ENCODE measurements at places on chromosomes 4 and X.
A peak's percentile ranks its signal among the peaks of the same experiment; 100 is the strongest.

- DNase-seq, result peak; percentile 31
These were observed at the start of gene SYP for GRCh38 chrX:49199906-49200771. Gene SYP, minus strand, starts transcription at chrX:49200193. Its CDS starts 7 bp downstream, at chrX:49200186.

GRCh38 chr4:24796620-24797019 is 1.2 kb downstream of the SOD3 start:
- DNase-seq, result no peak

- DNase-seq, result no peak
These were observed 44.9 kb downstream of the JADE1 start for GRCh38 chr4:128854433-128854832.

DNA sequence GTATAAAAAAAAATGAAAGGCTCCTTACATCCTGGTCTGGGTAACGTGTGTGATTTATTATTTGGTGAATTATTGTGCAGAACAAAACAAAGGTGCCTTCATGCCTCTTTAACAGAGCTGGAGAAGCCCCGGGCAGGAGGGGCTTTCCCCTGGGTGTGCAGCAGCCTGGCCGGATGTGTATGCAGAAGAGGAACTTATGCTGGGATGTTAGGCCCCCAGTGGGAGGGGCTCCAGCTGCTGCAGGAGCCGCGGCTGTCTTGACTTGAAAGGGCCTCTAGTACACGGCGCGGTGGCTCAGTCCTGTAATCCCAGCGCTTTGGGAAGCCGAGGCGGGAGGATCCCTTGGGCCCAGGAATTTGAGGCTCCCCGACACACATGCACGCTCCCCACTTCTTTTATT is 16.0 kb downstream of the CCNQ start:
- no peak for DNase-seq

DNA sequence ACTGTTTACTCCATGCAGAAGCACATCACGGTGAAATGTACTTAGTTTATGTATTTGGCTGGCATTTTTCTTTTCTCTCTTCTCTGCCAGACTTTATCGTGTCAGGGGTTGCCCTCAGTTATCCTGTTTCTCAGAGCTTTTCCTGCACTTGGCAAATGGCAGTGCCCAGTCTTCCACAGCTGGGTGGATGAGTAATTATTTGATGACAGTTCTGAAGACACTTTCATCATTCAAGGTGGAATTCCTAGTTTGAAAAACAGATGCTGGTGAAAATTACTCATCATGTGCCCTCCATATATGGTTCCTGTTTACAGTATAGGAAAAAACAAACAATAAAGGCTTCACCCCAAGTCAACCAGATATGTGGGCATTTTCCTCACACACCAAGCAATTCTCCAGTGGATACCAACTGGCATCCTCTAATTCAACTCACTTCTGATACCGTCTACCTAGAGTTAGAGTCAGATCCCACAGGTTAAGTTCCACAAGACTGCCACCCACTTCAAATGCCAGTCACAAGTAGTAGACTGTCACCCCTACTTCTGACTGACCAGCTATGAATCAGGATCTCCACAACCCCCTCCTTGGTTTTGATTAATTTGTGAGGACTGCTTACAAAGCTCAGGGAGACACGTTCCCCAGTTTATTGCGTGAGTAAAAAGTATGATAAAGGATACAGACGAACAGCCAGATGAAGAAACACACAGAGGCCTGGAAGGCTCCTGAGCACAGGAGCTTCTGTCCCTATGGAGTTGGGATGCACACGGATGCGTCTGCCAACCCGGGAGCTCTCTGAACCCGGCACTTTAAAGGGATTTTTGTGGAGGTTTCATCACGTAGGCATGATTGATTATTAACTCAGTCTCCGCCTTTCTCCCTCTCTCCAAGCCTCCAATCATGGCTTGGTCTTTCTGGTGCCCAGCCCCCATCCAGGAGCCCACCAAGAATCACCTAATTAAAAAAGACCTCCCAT is 72.9 kb downstream of the CLDN34 start:
- DNase-seq, result no peak

- DNase-seq, result no peak
These were observed 47.2 kb downstream of the ADRA2C start for GRCh38 chr4:3813151-3814052.

- no peak for DNase-seq
These were observed 12.5 kb downstream of the GRXCR1 start for GRCh38 chr4:42904986-42905385.

- DNase-seq, result no peak
These were observed 23.8 kb upstream of the CD38 start for GRCh38 chr4:15754323-15754722.

Measured in cortex of kidney (tissue), 1 donor.